ENCODE measurements at places on chromosomes 3 and 15.

DNA sequence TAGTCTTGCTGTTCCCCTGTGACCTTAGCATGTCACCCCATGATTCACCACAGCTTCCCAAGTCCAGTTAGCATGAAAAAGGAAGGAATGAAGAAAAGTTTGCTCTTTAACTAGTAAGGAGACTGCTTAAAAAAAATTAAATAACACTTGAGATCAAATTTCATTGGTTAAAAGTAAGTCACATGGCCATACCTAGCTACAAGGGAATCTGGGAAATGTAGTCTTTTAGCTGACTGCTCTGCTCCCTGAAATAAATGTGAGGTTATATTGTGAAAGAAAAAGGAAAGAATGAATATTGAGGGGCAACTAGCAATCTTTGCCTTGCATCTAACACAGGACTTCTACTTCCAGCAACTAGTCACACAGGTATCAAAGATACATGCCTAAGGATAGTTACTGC lies 84.7 kb upstream of the LRRN1 start:
- DNase-seq: no peak

DNA sequence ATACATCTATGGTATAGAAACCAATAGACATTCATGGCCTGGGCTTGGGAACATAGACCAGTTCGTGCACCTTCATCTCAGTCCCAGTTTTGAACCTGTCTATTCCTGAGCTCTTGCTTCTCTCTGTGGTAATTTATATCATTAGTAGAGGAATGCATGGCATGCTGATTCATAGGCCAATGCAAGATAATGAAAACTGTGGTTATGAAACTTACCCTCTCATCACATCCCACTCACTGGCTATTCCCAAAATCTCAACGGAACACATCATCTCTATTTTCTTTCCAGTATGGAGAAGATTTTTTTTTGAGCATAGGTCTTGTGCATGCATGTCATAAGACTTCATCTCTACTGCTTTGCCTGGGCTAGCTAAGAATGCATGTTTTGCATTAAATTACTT lies 18.7 kb upstream of the P2RY12 start:
- DNase-seq: no peak

DNA sequence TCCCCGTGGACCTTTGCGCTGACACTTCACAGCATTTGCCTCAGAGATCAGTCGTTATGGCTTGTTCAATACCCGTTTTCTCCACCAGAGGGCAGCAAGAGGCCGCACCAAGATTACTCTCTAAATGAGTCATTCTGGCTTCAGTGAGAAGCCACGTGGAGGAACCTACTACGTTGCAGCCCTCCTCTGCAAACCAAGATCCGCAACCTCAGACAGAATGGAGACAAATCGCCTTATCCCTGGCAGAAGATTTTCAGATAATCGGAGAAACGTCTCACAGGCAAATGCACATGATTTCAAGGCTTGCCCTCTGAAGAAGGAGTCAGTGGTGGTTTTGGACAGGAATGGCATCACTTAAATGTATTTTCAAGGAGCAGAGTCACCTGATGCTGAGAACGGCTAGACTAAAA lies 60.5 kb downstream of the GTPBP8 start:
- peak; percentile 71 for DNase-seq

- DNase-seq: peak; percentile 36
Observed at GRCh38 chr3:154758109-154758868, 321.8 kb upstream of the MME start.

DNA sequence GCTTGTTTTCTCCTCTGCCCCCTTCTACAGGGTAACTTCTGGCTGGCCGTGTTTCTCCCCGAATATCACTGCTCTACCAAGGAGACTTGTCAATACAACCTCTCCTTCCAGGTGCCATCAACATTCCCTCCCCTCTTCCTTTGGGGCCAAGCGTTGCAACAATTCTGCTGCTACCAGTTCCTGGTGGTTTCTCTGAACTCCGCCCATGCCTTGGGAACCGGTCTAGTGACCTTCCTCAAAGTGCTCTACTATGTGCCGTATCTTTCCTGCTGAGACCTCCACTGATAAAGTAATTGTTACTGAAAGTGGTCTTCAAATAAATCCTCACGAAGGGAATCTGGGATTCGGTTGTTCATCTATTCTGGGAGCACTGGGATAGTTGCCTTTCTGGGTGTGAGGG lies 26.2 kb downstream of the PCSK6 start:
- DNase-seq: no peak

- peak; percentile 82 for DNase-seq
Observed at GRCh38 chr3:4978966-4979427, 240 bp upstream of the BHLHE40 start.

- DNase-seq: no peak
Observed at GRCh38 chr3:49641921-49642707, 32.0 kb upstream of the APEH start.

DNA sequence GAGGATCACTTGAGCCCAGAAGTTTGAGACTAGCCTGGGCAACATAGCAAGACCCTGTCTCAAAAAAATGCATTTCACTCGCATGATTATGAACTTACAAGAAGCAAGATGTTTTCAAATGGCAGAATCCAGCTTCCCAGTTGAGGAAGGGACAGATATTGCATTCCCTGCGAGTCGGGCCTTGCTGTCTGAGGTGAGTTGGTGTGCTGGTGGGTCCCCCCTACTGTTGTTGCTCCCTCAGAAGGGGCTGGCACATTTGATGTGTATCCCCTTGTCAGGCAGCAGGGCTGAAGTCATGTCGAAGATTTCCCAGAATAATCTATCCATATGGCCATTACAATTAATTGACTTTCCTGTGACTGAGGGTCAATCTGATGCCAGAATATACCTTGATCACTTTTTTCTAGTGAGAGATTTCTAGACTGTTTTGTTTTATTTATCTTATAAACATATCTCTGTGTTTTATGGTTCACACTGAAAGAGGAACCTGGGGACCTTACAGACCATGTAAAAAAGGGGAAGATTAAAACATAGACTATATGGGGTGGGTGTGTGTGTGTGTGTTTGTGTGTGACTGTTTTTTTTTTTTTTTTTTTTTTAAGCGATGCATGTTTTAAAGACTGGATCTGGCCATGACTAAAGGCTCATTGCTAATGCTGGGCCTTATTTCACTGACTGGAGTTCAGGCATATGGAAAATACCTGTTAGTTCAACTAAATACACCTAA lies 112.1 kb upstream of the MRPS22 start:
- no peak for DNase-seq

DNA sequence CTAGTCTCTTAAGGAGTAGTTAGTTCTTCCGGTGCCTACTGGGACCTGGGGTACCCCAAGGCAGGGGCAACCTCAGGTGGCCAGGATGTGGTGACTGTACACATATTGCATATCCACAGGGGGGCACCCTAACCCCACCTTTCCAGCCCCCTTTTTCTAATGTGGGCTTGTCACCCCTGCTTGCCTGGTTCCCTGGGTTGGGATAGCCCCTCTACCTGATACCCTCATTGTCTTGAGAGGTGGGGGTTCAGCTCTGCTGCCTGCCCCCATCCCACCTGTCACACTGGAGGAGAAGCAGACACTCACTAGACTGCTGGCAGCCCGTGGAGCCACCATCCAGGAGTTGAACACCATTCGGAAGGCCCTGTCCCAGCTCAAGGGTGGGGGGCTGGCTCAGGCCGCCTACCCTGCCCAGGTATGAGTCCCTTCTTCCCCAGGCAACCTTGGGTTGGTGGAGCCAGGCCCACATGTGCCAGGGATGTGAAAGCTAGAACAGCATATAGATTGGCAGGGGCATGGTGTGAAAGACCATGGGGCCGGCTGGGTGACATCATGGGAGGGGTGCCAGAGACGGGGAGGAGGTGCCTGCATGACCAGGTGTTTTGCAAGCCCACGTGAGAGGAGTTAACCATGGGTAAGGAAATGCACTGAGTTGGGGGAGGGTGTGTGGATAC lies 4.0 kb downstream of the GLYCTK start:
- DNase-seq: no peak

DNA sequence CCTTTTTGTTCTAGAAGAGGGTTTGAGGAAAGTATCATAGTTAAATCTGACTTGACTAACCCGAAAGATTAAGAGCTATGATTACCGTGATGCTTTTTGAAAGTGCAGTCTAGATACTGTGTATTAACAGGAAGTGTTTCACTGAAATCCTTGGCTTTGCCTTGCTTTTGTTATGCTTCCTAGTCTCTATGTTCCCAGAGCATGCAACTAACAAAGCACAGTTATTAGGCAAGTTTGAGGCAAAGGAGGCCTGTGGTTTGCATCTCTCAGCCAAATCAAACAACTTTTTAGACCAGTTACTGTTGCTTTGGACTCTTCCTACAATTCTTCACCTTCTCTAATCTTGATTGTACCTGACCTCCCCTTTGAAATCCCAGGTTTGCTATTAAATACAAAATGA lies 3.9 kb downstream of the LXN start:
- DNase-seq: no peak

GRCh38 chr3:116872688-116873087 lies 163.1 kb downstream of the TUSC7 start:
- no peak for DNase-seq

DNA sequence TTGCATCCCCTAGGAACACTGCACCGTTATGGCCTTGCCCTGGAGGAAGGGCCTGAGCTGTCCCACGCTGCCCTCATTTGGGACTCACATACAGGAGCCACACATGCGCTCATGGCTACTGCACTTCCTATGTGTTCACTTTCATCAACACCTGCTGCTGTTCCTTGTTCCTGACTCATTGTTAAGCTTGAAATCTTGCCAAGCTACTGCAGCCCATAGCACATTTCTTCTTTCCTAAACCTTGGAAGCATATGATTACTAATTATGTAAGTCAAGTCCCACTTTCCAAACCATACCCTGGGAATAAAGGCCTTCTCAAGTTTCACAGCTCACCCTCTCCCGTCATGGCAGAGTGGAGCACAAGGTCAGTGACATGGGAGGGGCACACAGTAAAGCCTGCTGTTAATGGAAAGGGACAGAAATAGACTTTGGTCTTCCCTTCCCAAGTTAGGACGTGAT lies 307.9 kb downstream of the CLSTN2 start:
- no peak for DNase-seq

GRCh38 chr3:196604548-196604947 lies 34.9 kb upstream of the NRROS start:
- DNase-seq: no peak

DNA sequence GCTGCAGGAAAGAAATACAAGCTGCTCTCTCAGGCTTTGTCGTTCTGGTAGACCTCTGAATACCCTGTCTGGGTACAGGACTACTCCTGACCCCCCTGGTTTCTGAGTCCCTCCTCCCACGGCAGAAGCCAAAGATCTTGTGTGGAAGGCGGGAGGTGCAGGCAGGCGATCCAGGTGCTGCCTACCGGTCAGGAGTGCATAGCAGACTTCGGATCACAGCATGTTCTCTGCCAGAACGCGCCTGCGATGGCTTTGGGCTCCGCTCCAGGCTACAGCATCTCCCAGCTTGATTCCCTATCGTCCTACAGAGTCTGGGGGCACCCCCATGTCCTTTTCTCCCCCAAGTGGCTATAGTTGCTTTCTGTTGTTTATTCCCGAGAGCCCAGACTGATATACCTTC lies 2.5 kb upstream of the CFAP100 start:
- no peak for DNase-seq

DNA sequence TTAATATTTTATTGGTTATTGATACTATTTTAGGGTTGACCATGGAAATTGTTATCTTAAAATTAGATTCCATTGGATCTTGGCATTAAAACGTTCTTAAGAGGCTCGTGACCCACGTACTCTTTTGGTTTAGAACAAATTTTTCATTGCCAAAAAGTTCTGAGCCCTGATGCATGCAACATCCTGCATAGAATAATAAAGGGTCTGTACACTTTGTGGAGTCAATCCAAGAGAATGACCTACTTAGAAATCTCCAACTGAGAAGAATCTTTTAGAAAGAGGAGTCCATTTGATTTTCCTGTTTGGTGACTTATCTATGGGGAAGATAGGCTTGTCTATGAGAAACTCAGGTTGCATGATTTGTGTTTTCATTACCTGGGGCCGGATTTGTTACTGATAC lies 404.2 kb upstream of the RGMA start:
- no peak for DNase-seq

DNA sequence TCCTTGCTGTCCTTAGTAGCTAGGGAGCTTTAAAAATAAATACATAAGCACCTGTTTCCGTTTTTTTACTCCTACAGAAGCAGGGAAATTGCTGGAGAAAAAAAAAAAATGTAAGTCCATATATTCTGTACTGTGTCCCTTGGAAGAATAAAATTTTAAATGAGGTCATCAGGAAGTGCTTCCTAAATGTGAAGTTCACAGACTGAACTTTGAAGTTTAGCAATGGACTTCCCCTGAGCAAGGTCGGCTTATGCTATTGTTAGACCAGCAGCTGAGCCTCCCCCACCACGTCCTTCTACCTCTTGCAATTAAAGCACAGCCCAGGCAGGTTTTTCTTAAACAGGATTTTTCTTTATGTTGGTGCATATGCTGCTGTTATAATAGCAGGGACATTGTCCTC lies 26.3 kb downstream of the LIPC start:
- DNase-seq: no peak

- no peak for DNase-seq
Observed at GRCh38 chr15:38050529-38051448, 116.3 kb downstream of the TMCO5A start.

GRCh38 chr3:127726894-127727293 lies 54.1 kb downstream of the ABTB1 start:
- DNase-seq: no peak

GRCh38 chr15:40217166-40217824 lies 21.6 kb upstream of the PAK6 start:
- DNase-seq: peak; percentile 52

DNA sequence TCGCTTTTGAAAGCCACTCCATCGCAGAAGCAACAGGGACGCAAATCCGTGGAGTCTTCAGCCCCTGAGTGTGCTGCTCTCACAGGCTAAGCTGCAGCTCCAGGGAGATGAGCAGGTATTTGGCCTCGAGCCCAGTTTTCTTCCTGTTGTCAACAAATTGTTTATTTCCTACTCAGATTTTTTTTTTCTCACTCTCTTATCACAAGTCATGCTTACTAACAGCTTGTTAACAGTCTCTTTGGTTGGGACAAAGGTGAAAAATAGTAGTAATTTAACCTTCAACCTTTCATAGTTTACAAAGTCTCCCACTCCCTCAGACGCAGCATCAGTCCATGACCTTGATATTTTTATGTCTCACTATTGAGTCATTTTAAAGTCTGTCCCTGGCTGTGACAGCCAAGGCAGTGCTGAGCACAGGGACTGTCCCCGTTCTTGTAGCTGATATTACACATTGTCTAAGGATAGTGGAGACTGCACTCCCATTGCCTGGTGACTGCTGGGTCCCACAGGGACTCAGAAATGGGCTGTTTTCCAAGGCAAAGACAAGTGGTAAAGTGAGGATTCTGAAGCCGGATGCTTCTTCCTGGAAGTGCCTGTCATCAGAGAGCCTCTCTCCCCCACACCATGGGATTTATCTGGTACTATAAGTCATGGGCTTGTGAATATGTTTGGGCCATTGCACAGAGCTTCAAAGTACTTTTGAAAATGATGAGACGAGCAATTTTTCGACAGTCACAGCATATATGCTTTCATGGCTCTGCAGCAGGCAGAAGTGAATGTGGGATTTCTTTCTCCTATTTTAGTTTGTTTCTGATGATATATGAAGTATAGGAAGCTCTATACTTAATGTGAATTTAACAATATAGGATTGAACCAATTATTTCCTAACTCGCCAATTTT lies 59.8 kb upstream of the UNC13C start:
- no peak for DNase-seq

GRCh38 chr15:62732078-62732477 lies 310.5 kb upstream of the TPM1 start:
- no peak for DNase-seq
